ENCODE measurements at places on chromosomes 5 and 9. TPM values are rescaled to one million over a fixed set of nuclear protein-coding genes. Genes with fewer than 3 reads are reported as not detected.

The FOXD4L5 gene
- not detected for total RNA-seq

The SOX30 gene
- 0.11 TPM for total RNA-seq

The OR13F1 gene
- not detected for total RNA-seq

The PPP3R2 gene
- not detected for total RNA-seq

The LTC4S gene
- total RNA-seq: not detected

The PCDHA4 gene
- not detected for total RNA-seq

The SNCB gene
- 0.79 TPM for total RNA-seq

- DNase-seq: no peak
Observed at GRCh38 chr5:39273314-39273954, 54.1 kb upstream of the FYB1 start.

- DNase-seq: no peak
Observed at GRCh38 chr5:77333451-77334123, 123.1 kb downstream of the PDE8B start.

DNA sequence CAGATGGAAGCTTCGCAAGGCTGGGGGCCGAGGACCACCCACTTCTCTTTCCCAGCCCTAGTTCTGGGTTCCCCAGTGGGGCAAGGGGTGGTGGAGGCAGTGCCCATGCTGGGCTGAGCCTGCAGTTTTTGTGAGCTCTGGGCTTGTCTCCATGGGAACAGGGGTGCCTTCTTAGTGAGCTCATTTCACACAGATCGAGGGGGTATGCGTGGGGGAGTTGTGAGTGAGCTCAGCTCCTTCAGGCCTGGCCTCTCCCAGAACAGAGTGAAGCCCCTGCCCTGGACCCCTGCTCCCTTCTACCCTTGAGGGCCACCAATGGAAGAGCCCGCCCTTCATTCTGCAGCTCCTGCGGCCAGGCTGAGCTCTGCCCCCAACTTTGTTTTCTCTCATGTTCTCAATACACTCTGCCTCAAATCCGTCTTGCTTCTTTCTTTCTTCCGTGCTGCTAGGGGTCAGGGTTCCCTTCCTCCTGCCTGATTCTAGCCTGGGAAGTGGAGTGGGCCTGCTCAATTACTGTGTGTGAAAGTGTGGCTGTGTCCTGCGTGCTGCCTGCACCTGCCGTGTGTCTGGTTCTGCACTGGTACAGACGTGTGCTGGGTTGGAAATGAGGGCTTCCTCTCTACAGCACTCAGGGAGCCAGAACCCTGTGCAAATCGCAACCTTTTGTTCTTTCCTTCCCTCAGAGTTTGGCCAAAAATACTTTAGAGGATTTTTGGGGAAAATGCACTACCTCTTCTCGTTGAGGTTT lies 9.0 kb upstream of the MYOZ3 start:
- no peak for DNase-seq

DNA sequence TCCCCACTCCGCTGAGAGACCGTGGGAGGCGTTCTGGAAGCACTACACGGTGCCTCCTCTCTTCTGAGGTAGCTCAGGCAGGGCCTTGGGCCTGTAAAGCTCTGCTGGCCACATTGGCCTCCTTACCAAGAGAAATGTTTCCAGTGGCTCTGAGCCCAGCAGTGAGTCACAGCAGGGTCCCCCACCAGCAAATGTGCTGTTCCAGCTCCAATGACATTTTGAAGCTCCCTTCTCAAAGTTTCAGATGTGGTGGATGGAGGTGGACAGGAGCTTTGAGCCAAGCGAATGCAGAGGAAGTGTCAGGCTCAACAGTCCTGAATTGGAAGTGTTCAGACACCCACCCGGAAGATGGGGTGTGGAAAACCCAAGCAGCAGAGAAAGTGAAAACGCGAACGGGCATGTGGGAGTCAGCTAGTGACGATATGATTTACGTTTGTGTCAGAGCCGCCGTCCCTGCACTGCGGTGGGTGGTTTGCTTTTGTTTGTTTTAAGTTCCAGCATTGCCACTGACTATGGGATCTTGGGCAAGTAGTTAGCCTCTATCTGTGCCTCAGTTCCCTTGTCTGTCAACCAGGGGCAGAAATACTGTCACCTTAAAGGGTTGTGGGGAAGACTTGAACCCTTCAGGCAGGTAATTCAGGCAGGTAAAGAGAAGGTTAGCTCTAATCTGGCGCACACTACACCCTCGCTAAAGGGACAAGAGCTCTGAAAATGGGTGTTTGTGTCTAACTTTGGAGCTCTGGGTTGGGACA lies 38.2 kb downstream of the C5orf15 start:
- peak; percentile 90 for DNase-seq

DNA sequence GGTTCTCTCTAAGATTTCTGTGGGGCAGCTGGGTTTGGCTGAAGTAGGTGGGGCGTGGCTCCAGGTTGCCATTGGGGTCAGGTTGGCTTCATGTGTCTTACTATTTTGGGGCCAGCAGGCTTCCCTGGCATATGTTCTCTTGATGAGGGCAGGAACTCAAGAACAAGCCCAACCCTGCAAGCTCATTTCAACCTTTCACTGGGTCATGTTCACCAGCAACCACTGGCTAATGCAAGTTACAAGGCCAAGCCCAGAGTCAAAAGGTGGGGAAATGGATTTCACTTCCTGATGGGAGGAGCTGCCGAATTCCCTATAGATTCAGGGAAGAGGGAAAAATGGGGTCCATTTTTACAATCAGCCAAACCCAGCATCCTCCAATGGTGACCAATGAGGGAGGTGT lies 34.0 kb upstream of the HAND1 start:
- DNase-seq: no peak

GRCh38 chr5:35089334-35090314 lies 41.9 kb upstream of the AGXT2 start:
- DNase-seq: peak; percentile 68

DNA sequence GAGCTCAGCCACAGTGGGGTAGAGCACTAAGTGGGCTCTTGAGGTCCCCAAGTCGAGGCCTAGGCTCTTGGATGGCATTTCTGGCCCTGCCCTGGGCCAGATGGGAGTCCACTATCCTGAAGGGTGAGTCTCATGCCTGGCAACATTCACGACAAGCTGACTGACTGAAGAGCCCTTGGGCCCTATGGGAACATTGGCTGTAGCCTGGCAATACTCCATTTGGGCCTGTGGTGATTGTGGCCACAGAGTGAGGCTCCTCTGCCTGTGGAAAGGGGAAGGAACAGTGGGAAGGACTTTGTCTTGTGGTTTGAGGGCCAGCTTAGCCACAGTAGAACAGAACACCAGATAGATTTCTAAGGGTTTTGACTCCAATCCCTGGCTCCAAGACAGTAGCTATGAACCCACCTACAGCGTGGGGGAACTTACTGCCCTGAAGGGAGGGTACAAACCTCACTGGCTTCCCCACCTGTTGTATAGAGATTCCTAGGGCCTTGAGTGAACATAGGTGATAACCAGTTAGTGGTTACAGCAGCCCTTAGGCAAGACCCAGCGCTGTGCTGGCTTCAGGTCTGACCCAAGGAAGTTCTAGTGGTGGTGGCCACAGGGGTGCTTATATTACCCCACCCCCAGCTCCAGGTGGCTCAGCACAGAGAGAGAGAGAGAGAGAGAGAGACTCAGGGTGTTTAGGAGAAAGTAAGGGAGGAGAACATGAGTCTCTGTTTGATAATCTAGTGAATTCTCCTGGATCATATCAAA lies 72.4 kb downstream of the KIAA0825 start:
- no peak for DNase-seq

GRCh38 chr9:68416936-68417564 lies 60.6 kb downstream of the PGM5 start:
- DNase-seq: peak; percentile 7

GRCh38 chr9:20405078-20405477 lies 217.2 kb downstream of the MLLT3 start:
- DNase-seq: no peak

- no peak for DNase-seq
Observed at GRCh38 chr9:19387317-19387716, 7.3 kb upstream of the RPS6 start.

DNA sequence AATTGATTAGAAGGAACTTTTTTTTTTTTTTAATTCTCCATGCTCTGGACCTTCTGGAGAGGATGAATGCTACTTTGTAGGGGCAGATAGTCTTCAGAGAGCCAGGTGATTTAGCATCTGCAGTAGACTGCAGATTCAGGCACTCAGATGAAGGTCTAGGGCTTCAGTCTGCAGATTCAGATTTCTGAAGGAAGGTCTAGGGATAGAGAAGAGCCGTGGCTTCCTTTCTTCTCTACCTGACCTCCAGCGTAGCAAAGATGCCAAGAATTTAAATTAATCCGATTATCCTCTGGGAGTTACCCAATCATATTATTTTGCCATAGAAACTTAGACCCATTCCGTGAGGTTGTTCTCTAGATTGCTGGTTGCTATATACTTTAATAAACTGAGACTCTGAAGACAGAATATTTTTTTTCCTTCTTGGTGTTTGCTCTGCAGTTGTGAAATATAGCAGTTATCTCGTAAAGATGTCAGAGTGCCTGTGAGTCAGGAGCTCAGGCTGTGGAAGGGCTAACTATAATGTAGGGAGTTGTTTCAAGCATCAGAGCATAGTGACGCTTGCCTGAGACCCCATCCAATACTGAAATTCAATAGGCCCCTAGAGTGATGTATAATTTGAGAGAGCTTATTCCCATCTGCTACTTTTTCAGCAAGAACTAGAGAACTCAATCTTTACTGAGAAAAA lies 132.7 kb upstream of the SLC12A2 start:
- DNase-seq: no peak

GRCh38 chr5:625516-625915 lies 13.4 kb downstream of the CEP72 start:
- DNase-seq: no peak

- DNase-seq: no peak
Observed at GRCh38 chr5:105702323-105702722, 1968.4 kb downstream of the EFNA5 start.

DNA sequence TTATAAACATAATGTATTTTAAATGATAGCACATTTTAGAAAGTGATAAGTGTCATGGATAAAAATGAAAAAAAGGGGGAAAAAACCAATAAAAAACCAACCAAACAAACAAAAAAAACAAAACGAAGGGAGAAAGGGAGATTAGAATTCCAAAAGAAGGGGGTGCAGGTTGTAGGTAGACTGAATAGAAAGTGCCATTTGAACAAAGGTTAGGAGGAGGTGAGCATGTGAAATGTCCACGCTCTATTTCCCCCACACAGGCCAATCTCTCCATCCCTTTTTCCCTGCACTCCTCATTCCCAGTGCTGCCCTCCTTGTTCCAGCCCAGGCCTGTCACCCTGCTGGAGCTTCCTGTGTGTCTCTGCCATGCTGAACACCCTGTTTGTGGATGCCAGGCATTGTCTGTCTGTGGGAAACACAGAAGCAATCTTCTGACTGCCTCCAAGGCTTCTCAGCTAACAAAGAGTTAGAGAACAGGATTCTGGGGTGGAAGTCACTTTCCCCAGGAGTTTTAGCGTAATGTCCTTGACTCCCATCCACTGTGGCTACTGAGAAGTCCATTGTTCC lies 138.8 kb downstream of the ADAMTS16 start:
- DNase-seq: no peak

- DNase-seq: no peak
Observed at GRCh38 chr5:80240368-80240986, 15.4 kb downstream of the SERINC5 start.

- DNase-seq: peak; percentile 75
Observed at GRCh38 chr9:7234144-7234543, 476.4 kb downstream of the KDM4C start.

DNA sequence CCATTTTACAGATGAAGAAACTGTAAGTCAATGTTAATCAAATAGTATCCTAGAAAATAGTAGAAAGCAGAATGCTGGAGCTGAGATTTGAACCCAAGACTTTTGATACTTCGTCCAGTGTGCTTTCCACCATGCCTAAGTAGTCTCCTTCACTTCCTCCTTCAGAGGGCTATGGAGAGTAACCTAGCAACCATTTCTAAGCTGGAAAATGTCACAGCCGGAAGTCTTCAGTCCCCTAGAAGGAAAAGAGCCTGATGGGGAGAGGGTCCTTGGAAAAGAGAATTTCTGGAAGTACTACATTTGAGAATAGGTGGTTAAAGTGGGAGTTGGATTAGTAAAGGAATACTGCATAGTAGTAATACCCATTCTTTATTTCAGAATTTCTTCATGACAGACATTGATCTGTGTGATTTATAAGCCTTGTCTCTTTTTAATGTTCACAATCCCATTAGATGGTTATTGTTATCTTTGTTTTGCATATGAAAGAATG lies 32.7 kb downstream of the PCDHAC2 start:
- DNase-seq: no peak

GRCh38 chr5:24712947-24713346 lies 68.2 kb upstream of the CDH10 start:
- no peak for DNase-seq

DNA sequence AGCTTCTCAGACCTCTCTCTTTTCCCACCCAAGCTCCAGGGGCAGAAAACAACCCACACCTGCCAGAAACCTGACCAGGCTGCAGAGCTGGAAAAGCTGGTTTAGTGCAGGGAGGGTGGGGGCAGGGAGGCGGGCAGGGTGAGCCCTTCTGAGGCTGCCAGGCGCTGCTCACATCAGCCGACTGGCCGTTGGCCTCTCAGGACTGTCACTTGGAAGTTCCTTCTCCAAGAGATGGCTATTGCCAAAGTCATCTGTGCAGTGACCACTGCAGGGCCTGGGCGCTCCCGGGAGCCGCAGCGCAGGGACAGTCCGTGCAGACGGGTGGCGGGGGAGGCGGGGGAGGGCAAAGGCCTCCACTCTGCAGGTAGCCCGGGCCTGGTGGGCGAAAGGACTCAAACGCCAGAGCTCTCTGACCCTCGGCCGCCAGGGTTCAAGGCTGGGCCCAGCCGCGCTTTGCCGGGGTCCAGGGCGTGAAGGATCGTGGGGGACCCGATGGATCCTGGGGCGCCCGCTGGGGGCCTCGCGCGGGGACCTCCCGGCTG lies 205.0 kb upstream of the IER5L start:
- no peak for DNase-seq

DNA sequence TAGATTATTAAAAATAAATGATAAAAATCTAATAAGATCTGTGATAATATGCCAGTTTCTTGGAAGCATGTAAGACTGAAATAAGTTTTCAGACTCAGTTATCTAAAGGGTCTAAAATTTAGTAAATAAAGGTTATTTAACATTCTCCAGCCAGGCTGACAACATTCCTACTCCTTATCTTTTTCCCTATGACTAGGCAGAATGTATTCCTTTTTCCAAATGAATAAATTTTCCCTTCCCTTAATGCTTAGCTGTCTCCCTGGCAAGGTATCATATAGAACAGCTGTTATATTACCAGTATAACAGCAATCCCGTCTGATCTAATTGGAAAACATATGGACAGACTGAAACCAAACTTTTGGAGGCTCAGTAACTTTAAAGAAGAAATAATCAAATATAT lies 13.0 kb downstream of the MEGF9 start:
- no peak for DNase-seq

- no peak for DNase-seq
Observed at GRCh38 chr5:150108711-150109514, 22.6 kb upstream of the CSF1R start.

GRCh38 chr5:135706893-135707292 lies 127.6 kb upstream of the SLC25A48 start:
- no peak for DNase-seq

DNA sequence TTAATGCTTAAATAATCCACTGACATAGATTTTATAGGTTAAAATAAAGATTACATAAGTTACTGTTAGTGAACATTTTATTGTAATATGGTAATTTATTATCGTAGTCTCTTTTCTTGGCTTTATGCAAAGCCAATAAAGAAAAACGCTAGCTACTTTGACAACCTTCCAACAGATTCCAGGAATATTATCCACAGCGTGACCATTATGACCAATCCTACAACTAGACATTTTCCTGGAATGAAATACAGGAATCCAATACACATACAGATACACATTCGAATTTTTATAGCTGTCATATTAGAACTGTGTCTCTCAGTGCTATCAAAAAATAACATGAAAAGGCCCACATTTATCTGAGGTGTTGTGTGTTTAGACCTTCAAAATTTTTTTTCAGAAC lies 13.1 kb downstream of the RPS23 start:
- no peak for DNase-seq
